Right forelimb (tissue), 1 donor: ENCODE measurements at places on chromosomes 11 and 22.

DNA sequence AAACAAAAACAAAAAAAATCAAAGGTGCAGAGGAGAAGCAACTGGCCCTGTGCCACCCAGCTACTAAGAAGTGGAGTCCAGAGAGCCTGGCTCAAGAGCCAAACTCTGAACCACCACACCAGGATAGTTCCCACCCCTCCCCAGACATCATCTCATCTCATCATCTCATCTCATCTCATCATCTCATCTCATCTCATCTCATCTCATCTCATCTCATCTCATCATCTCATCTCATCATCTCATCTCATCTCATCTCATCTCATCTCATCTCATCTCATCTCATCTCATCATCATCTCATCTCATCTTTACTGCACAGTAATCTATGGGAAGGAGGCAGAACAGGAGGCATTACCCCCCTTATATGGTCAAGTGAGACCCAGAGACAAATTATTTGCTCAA, 8.3 kb downstream of the CHRNA10 start:
- peak; percentile 6 for DNase-seq

- no peak for DNase-seq
These were observed 80.8 kb downstream of the CACNA1I start for GRCh38 chr22:39651053-39651996.

GRCh38 chr11:28296426-28296825, 188.2 kb downstream of the METTL15 start:
- DNase-seq = no peak

DNA sequence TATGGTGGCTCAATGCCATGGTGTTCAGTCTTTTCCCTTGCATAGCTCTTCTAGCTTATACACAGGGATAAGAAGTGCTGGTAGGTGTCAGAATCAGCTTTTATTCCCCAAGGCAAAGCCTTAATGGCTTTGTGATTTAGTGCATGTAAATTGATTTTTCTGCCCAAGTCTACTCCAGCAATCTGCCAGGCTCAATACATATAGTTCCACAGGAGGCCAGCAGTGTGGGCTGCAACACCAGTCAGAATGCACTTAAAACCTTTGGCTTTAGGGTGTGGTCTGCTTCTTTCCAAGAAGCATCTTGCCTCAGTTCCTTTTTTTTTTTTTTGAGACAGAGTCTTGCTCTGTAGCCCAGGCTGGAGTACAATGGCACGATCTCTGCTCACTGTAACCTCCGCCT, 14.5 kb upstream of the CAPRIN1 start:
- DNase-seq = no peak

- DNase-seq = no peak
These were observed 909.0 kb downstream of the BRD1 start for GRCh38 chr22:48918585-48919186.

GRCh38 chr11:84740050-84740449, 887.1 kb downstream of the DLG2 start:
- DNase-seq = no peak

- DNase-seq = no peak
These were observed 12.3 kb upstream of the ASRGL1 start for GRCh38 chr11:62324731-62325556.

DNA sequence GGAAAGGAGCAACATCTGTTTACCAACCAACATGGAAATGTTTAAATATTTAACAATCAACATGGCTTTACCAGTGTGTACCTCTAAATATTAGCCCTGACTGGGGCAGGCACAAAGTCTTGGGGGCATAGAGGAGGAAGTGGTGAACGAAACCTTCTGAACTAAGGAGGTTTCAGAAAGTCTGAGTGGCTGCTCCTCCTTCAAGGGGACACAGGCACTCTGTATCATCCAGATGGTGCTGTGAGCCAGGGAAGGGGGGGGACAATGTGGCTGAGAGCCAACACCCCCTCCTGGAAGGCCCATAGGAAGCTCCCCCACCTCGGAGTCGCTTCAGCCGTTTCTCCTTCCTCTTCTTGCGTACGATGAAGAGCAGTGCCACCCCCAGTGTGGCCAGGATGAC, 107.7 kb downstream of the CEP164 start:
- DNase-seq = no peak

- no peak for DNase-seq
These were observed 66.7 kb downstream of the MYEOV start for GRCh38 chr11:69360606-69361005.

DNA sequence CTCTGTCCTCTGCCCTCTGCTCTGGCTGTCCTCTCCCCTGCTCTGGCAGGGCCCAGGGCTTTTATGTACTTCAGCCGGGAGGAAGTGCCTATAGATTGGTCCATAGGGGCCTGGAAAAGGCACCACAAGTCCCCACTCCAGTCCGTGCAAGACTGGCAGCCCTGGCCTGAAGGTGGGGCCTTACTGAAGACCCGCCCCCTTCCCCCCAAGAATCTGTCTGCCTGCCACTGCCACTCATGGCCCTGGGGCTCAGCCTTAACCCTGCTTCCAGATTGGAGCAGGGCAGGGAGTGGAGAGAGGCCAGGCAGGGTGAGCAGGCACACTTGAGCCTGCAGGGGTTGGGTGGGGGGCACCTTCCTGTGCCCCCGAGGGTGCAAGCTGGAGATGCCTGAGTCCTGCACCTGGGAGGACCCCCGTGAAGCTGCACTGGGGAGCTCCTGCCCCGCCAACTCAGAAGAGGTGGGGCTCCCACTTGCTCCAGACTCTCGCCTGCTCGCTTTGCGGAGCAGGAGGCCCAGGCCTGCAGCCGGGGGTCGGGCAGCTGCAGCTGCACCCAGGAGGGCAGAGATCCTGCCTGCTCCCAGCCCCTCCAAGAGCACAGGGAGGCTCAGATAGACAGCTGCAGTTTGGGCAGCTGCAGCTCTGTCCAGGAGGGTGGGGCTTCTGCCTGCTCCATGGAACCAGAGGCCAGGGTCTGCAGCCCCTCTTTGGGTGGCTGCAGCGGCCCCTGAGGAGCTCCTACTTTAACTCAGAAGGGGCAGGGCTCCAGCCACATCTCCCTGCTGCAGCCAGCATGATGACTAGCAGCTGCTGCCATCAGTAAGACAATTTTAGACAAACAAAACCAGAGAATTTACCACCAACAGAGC, 51.0 kb upstream of the SC5D start:
- peak; percentile 57 for DNase-seq

- no peak for DNase-seq
These were observed 62.1 kb upstream of the SESN3 start for GRCh38 chr11:95293116-95293515.

DNA sequence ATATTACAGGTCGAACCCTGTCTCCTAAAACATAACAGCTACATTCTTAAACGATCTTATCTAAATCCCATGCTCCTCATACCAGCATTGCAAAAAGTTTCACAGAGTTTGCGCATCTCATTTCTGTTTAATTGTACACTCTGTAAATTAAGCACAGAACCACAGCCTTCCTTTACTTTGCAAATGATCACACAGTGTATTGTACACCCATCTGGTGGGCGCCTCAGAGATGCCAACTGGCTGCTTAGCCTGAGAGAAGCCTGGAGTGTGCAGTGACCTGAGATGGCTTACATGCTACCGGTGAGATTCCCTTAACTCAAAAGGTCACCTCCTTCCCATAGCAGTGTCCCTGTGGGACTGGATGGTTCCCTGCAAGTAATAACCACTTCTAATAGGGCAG, 1077.3 kb downstream of the OPCML start:
- DNase-seq = no peak

DNA sequence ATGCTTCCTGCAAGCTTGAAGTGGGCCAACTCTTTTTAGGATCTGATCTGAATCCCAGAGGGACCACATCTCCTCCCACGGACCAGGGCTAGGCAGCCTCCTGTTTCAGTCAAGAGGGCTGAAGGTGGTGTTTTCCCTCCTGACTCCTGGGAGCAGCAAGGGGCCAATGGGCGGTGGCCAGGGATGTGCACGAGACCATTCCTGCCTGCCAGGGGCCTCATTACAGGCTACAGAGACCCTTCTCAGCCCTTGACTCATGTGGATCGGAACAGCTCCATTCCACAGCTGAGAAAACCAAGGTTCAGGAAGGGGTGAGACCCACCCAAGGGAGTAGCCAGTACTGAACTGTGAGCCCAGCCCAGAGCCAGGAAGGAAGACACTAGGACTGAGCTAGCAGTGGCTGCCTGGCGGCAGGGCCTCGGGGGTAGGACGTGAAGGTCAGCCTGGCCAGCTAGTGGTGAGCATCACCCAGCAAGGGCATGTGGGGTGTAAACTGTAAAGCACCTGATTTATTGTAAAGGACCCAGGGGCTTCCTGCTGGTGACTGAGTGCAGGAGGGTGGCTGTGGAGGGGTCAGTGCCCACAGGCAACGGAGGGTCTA, 3.4 kb upstream of the P2RY6 start:
- DNase-seq = peak; percentile 18

GRCh38 chr11:83220260-83220659, 26.7 kb downstream of the ANKRD42 start:
- DNase-seq = no peak

GRCh38 chr11:43992834-43993637, 50.6 kb downstream of the C11orf96 start:
- peak; percentile 55 for DNase-seq

GRCh38 chr11:97201743-97202612, 812.2 kb downstream of the JRKL start:
- DNase-seq = no peak

- DNase-seq = no peak
These were observed 25.6 kb downstream of the MMP13 start for GRCh38 chr11:102929972-102930371.

DNA sequence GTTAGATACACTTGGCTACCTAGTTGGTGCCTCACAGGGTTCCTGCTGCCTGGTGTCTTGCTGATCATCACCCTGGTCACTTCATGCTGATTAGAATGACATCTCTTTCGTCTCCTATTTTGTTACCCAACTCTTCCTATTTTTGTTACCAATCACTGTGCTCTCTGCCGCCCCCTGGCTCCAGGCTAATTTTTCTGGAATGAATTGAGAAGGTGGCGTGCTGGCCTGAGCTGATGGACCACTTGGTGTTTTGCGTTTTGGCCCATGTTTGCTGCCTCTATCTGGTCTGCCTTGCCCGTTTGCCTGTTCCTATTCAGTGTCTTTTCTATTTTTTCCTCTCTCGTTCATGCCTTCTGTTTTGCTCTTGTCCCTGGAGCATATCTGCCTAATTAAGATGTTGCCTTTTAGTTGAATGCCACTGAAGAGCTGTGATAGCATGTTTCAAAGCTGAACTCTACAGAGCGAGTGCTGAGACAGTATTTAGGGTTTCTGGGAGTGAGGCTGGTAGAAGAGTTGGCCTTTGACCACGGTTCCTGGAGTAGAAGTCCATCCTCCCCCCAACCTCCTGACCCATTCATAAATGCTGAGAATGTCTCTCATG, 5.9 kb upstream of the ATF4 start:
- DNase-seq = no peak

GRCh38 chr22:39718921-39719475, 148.4 kb downstream of the CACNA1I start:
- DNase-seq = peak; percentile 34

- no peak for DNase-seq
These were observed 4.1 kb upstream of the MEI1 start for GRCh38 chr22:41695211-41695610.

DNA sequence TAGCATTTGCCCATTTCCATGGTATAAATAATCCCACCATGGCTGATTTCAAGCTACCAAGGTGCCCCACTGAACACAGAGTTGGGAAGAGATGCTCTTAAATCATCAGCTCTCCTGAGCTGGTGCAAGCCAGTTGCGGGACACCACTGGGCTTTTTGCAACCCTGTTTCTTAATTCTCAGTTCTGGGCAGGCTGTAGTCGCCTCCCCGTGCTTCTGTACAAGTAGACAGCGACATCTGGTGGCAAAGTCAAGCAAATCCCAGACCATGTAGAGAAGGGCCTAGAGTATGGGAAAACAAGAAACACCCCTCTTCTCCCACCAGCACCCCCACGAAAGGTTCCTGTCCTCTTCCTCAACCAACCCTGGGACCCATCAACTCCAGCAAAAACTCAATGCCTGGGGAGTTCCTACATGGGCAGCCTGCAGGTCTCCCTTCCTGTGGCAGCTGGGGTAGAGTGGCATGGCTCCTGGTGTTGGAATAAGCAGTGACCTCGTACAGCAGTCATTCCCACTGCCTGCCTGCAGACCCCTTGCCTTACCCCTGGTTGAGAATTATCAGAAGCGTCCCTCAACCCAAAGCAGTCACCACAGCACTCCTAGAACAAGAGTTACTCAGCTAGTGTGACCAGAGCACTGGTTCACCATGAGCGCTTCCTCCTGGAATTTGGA, 68.4 kb downstream of the IGLL5 start:
- DNase-seq = peak; percentile 70

GRCh38 chr22:30196141-30196879, 50.2 kb downstream of the LIF start:
- DNase-seq = peak; percentile 87

- no peak for DNase-seq
These were observed 32.6 kb downstream of the FBLN1 start for GRCh38 chr22:45535290-45535689.

GRCh38 chr11:64970731-64971151, 1.2 kb downstream of the MAJIN start:
- DNase-seq = no peak

- DNase-seq = no peak
These were observed 22.0 kb downstream of the JAML start for GRCh38 chr11:118202599-118203422.

GRCh38 chr11:9823439-9823838, 159.6 kb downstream of the SWAP70 start:
- DNase-seq = no peak

DNA sequence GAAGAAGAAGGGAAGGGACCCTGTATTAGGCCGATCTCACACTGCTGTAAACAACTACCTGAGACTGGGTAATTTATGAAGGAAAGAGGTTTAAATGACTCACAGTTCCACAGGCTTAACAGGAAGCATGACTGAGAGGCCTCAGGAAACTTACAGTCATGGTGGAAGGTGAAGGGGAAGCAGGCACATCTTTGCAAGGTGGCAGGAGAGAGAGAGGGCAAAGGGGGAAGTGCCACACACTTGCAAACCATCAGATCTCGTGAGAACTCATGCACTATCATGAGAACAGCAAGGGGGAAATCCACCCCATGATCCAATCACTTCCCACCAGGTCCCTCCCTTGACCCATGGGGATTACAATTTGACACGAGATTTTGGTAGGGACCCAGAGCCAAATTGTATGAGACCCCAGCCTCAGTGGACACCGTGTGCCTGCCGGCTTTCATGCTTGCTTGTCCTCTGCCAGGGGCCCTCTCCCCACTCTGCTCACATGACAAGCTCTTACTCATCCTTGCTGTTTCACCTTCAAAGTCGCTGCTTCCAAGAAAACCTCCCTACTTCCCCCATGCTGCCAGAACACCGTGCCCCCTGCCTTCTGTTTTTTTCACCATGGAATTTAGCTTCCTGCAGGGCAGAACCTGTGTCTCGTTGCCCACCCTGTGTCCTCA, 23.3 kb upstream of the PPFIA1 start:
- DNase-seq = no peak
